Fibroblast of skin of left biceps (primary cell): ENCODE measurements at places on chromosomes 3 and 15.

GRCh38 chr15:51969728-51970127 is 1.9 kb downstream of the LEO1 start:
- DNase-seq = no peak

GRCh38 chr3:66463730-66464511 is 36.9 kb downstream of the LRIG1 start:
- no peak for DNase-seq

DNA sequence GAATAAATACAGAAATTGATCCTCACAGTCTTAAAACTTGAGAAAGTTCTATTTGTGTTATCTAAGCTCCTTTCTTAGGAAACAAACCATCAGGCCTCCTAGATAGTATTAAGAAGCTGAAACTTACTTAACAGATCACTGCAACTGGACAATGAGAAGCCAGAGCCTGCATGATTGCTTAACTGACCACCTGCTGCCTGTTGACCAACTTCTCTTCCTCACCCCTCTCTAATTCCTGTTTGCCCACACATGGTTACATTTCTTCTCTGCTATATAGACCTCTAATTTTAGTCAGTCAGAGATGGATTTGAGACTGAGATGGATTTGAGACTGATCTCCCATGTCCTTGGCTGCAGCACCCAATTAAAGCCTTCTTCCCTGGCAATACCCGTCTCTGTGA is 13.5 kb downstream of the CCPG1 start:
- DNase-seq = no peak

DNA sequence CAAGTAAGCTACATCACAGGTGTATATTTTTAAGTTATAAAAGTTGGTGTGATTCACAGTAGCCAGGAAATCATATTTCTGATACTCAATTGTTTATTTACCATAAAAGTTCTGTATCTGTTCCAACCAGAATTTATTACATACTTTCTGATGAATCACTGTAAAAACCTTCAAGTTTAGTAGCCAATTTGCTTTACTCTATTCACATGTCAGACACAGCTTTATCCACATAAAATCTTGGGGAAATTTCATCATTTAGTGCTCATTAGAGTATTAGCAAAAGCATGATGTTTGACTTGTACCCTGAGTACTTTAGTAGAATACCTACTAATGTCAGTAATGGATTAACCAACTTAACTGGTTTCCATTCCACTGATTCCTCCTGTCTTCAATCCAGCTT is 249.8 kb downstream of the POLQ start:
- DNase-seq = no peak

- no peak for DNase-seq
Observed at GRCh38 chr15:46242935-46243334, 608.1 kb downstream of the SQOR start.

GRCh38 chr15:77209221-77209620 is 138.3 kb upstream of the TSPAN3 start:
- DNase-seq = no peak

GRCh38 chr15:62109437-62109836 is 42.7 kb downstream of the C2CD4A start:
- DNase-seq = no peak

DNA sequence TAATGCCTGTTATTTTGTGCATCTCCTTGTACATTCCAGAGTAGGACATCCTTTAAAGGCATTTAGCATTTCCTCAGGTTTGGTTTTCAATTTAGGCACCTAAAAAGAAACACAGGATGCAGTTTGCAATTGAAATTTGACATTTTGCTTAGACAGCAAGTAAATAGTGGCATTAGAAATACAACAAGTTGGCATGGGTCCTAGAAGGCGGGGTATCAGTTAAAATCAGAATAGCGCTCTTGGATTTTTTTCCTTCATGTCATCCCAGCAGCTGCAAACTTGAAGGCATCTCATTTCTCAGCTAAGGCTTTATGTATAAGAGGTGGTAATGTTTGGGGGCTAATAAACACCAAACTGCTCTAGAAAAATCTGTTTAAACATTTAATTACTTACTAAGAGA is 47.5 kb upstream of the SKOR1 start:
- DNase-seq = no peak

- DNase-seq = no peak
Observed at GRCh38 chr15:51163843-51164242, 69.1 kb upstream of the TNFAIP8L3 start.

DNA sequence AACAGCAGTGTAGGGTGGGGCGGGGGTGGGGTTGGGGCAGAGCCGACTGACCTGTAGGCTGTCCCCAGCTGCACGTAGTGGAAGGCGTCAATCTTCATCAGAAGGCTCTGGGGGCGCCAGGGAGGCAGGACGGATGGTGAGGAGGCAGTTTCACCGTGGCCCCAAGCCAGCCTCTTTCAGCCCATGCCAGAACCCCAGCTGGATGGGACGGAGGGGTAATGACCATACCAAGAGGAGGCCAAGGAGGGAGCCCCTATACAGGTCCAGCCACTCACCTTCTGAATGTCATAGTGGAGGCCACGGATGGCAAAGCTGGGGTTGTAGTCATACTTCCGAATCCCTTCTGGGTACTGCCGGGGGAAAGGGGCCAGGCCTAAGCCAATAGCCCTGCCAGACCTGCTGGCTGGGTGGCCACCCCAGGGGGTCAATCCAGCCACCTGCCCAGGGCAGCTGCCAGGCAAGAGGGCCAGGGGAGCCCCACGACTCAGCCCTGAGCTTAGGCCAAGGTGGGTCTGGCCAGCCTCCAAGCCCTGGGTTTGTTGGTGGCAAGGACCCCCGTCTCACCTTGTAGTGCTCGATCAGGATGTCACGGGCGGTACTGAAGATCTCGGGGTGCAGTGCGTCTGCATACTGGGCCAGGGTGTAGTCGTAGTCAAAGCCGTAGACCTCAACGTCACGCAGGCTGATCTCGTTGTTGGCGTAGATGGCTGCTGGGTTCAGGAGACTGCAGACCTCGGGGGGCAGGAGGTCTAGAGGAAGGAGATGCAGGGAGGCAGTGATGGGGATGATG is 4.9 kb downstream of the NT5DC2 start:
- no peak for DNase-seq

DNA sequence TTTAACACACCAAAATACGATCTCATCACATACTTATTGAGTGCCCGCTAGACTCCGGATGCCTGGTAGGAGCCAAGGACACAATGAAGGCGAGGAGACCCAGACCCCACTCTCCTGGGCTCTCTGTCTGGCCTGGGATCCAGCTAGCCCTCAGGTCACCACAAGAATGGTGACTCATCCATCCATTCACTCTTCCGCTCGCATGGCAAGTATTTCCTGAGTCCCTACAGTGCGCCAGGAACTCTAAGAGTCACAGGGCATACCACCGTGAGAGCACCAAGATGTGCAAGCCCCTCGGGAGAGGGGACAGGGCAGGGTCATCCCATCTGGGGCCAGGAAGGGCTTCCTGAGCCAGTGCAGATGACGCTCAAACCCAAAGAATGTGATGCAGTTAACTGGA is 101.6 kb upstream of the PRR20G start:
- DNase-seq = no peak

DNA sequence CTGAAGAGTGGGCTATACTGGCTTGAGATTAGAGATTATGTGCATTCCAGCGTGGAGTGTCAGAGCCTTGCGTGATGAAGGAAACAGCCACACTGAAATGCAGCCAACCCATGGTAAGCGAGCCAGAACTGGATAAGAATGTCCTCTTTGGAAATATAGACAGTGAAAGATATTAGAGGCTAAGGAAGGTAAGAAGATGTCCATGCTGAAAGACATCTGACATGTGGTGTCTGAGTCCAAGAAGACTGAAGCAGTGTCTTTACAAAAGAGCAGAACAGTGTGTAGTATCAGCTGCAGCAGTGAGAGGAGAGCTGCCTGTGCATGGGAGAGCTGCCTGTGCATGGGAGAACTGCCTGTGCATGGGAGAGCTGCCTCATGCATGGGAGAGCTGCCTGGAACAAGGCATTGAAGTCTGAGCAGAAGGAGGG is 672.2 kb downstream of the DIPK2A start:
- DNase-seq = peak; percentile 25

DNA sequence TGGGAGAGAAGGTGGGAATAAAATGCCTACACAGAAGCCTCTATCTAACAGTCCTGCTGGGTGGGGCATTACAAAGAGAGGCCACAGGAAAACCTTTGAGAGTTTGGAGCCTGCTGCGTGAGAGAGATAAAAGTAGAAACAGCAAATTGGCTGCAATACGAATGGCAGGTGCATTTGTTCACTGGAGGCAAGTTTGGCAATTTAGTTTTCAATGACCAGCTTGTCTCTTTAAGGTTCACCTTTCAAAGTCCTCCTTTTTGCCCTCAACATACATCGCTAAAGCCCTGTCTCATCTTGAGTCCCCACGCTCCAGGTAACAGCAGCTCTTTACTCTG is 405.7 kb downstream of the LSAMP start:
- no peak for DNase-seq

DNA sequence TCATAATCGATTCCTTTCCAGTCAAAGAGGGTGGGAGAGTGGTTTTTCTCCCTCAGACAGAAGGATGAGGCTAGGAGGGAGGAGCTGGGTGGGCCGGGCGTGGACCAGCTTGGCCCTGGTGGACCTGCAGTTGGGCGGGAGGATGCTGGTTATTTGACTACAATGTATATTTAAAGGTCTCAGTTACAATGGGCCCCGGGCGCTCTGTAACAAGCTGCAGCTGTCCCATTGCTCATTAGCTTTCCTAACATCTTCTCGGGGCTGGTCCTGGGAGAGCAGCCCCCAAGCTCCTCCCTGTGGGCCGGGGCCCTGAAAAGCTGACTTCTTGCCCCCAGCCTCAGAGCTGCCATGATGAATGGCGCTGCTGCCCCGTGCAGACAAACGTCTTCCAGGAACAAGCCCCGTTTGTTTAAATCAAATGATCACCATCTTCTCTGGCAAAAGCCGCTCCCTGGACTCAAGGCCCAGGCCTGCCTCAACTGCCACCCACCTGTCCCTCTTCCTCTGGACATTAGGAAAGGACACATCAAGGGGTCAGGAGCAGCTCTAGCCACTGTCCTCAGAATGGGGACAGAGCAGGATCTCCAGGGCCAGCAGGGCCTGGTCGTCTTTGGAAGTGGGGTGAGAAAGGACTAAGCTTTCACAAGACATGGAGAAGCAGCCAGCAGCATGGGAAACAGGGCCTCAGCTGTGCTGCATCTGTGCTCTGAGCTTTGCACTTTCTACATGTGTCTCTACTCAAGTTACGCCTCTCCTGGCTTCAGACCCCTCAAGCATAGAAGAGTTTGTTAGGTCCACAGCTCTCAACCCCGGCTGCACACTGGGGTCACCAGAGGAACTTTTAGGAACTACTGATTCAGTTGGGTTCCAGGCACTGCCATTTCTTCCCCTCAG is 38.6 kb downstream of the MAGEF1 start:
- no peak for DNase-seq

DNA sequence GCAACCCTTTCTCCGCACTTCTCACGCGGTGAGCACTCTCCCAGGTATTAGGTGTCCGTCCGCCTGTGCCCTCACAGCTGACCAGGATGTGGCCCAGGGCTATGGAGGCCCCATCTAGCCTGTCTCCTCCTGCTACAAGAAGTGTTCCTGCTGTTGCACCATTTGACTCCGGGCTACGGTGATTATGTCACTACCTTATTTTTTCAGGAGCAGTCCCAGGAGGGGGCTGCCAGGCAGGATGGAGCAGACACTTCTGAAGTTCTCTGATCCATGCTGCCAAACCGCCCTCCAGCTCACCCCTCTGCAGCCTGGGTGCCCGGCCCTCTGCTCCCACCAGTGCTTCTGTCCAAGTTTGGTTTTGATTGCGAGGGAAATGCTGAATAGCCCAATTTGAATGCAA is 36.9 kb downstream of the ZXDC start:
- no peak for DNase-seq

DNA sequence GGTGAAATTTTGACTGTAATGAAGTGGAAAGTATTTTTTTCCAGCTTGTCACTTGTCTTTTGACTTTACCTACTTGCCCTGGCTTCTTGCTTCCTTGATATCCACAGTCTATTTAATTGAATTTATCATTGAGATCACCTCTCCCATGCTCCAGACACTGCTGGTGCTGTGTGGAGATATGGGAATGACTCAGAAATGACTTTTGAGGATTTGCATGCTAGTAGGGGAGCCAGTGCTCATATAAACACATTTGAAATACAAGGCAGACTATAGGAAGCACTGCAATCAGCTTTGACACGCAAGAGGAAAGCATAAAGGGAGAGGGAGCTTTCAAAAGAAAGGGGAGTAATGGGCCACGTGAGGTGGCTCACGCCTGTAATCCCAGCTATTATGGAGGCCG is 7.3 kb upstream of the TRPM1 start:
- DNase-seq = no peak

DNA sequence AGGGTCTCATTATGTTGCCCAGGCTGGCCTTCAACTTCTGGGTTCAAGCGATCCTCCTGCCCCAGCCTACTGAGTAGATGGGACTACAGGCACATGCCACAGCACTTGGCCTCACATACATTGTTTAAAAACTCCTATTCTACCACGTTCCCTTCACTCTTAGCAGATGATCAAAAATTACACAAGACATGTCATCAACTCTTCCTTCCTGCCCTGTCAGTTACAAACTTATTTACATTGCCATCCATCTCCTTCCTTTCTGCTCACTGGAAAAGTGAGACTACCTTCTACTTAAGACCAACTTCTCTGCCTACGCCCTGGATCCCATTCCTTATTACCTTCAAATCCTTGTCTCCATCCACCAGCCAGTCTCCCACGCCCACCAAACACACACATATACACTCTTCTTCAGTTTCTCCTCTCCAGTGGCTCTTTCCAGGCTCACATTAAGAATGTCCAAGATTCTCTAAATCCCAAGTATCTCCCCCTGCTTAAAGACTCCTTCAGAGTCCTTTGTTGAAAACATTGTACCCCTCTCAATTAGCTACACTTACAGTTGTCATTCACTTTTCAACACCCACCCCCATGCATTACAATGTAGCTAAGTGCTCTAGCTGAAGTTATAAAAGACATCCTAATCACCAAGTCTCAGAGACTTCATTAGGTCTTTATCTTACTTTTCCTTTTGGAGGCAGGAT is 4.3 kb downstream of the PEAK1 start:
- no peak for DNase-seq

- DNase-seq = no peak
Observed at GRCh38 chr3:141128126-141128777, 77.1 kb downstream of the SPSB4 start.

- DNase-seq = no peak
Observed at GRCh38 chr3:172244011-172244410, 204.2 kb downstream of the GHSR start.

- DNase-seq = no peak
Observed at GRCh38 chr3:110021659-110022058, 684.3 kb upstream of the DPPA4 start.

DNA sequence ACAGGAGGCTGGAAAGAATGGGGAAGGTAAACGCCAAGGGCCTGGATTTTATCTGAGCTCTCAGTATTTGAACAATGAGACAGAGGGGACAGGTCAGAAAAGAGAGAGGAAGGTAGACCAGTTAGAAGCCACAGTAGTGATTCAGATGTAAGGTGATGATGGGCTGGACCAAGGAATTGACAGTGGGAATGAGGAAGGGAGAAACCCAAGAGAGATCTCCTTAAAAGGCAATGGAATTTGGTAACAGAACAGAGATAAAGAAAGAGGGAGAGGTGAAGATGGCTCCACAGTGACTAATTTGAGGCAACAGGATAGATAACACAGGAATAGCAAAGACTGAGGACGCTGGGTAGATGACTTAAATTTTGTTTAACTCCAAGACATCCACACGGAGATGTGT is 11.4 kb upstream of the HEG1 start:
- DNase-seq = no peak

- no peak for DNase-seq
Observed at GRCh38 chr3:114634635-114635034, 340.8 kb downstream of the TIGIT start.

GRCh38 chr3:26102376-26102775 is 312.5 kb downstream of the OXSM start:
- no peak for DNase-seq
